EL (cell line): ENCODE measurements at places on chromosomes 6 and 20.

DNA sequence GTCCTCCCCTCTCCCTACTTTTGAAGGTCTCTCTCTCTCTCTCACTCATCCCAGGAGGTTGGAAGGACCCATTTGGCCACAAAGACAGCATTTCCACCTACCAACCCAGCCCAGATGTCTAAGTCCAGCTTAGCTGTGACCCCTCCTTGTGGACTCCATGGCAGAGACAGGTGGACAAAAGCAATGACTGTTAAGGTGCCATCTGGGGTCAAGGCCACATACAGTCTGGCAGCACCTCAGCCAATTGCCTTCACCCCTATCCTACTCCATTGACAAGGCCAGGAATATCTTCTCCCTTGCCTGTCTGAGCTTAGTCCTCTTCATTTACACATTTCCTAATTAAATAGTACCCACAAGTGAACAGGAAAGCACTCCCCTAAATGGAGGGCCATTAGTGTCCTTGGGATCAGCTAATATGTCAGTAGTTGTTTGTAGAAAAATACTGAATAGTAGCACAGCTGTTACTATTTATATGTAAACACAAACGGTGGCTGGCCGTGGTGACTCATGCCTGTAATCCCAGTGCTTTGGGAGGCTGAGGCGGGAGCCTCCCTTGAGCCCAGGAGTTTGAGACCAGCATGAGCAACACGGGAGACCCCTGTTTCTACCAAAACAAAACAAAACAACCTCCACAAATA, 28.8 kb downstream of the GCM1 start:
- peak; percentile 71 for DNase-seq

GRCh38 chr6:105097288-105097687, 82.5 kb downstream of the POPDC3 start:
- no peak for DNase-seq

- peak; percentile 38 for DNase-seq
These were observed 231.8 kb downstream of the BCKDHB start for GRCh38 chr6:80338201-80338836.

- no peak for DNase-seq
These were observed 49.8 kb upstream of the NEDD9 start for GRCh38 chr6:11282245-11282644.

GRCh38 chr6:89508755-89509563, 76.0 kb downstream of the ANKRD6 start:
- no peak for DNase-seq
